ENCODE measurements at places on chromosomes 7 and 10.

GRCh38 chr10:24988831-24989640, 26.9 kb downstream of the ENKUR start:
- H3K27me3 ChIP-seq, result no peaks in the 10 kb centered on the region
- H3K4me1 ChIP-seq, result no peaks in the 10 kb centered on the region
- no peak overlapping the region for H3K4me3 ChIP-seq
- H3K36me3 ChIP-seq, result no peaks in the 10 kb centered on the region

DNA sequence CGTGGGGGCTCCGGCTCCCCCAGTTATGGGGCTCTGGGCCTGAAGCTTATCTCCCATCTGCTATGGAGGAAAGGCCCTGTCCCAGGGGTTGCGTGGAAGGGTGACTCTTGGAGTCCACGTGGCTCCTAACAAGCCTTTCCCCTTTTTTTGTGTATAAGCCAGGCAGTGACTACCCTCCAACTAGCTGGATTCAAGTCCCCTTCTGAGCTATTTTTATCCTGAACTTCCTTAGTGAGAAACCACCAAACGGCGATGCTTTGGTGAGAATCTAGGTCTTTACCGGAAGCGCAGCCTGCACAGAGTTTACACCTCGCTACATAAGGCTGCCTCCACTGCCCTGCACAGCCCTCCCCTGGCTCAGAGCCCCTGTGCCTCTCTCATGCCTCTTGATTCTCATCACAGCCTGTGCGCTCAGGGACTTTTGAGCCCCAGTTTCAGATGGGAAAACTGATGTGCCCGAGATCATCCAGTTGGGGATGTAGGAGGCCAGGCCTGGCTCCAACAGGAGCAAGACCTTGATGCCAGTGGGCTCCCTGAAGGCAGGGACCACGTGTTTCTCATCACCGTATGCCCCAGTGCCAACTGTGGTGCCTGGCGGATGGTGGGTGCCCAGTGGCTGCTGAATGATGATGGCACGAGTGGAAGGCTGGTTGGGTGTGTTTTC, 102.3 kb upstream of the PPIF start:
- no peak overlapping the region for H3K27ac ChIP-seq
- H3K4me1 ChIP-seq, result peaks cover 27% of the 10 kb centered on the region
- H3K27me3 ChIP-seq, result no peaks in the 10 kb centered on the region

GRCh38 chr10:30094601-30095000, 35.2 kb upstream of the JCAD start:
- no peak overlapping the region for H3K4me3 ChIP-seq
- DNase-seq, result no peak
- no peaks in the 10 kb centered on the region for H3K36me3 ChIP-seq
- H3K27ac ChIP-seq, result no peak overlapping the region
- no peaks in the 10 kb centered on the region for H3K27me3 ChIP-seq

GRCh38 chr10:46224414-46224682, 62.4 kb upstream of the ANTXRL start:
- no peaks in the 10 kb centered on the region for H3K36me3 ChIP-seq
- no peak overlapping the region for H3K27ac ChIP-seq
- no peaks in the 10 kb centered on the region for H3K27me3 ChIP-seq
- H3K4me1 ChIP-seq, result no peaks in the 10 kb centered on the region

GRCh38 chr10:75718991-75719390, 287.6 kb downstream of the LRMDA start:
- no peaks in the 10 kb centered on the region for H3K27me3 ChIP-seq
- no peak overlapping the region for H3K4me3 ChIP-seq
- H3K4me1 ChIP-seq, result no peaks in the 10 kb centered on the region
- no peak for DNase-seq

GRCh38 chr7:157841773-157842370, 505.1 kb downstream of the DNAJB6 start:
- H3K4me3 ChIP-seq, result no peak overlapping the region
- no peaks in the 10 kb centered on the region for H3K36me3 ChIP-seq
- no peaks in the 10 kb centered on the region for H3K27me3 ChIP-seq
- no peak overlapping the region for H3K27ac ChIP-seq
- DNase-seq, result no peak
- no peaks in the 10 kb centered on the region for H3K4me1 ChIP-seq

GRCh38 chr10:73790886-73791625, 5.7 kb downstream of the ZSWIM8 start:
- peaks cover 9% of the 10 kb centered on the region for H3K36me3 ChIP-seq
- no peak overlapping the region for H3K27ac ChIP-seq
- no peak for DNase-seq
- peaks cover 18% of the 10 kb centered on the region for H3K4me1 ChIP-seq

DNA sequence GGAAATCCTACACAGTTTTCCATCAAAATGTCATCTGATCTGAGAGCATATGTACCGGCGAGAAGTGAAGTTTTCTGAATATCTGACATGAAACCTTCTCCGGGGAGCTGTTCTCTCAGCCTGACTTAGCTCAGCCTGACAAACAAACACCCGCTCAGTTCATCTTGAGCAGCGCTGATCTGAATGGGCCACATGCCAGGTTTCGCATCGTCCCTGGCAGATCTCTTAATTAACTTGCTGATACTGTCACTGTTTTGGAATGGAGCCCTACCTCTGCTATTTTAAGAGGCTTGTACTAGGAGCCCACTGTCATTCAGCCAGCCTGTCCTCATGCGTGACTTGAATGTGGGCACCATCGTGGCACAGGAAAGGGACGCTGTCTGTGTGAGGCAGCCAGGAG, 109.2 kb downstream of the STRA8 start:
- no peaks in the 10 kb centered on the region for H3K27me3 ChIP-seq
- H3K36me3 ChIP-seq, result no peaks in the 10 kb centered on the region
- no peak overlapping the region for H3K4me3 ChIP-seq

DNA sequence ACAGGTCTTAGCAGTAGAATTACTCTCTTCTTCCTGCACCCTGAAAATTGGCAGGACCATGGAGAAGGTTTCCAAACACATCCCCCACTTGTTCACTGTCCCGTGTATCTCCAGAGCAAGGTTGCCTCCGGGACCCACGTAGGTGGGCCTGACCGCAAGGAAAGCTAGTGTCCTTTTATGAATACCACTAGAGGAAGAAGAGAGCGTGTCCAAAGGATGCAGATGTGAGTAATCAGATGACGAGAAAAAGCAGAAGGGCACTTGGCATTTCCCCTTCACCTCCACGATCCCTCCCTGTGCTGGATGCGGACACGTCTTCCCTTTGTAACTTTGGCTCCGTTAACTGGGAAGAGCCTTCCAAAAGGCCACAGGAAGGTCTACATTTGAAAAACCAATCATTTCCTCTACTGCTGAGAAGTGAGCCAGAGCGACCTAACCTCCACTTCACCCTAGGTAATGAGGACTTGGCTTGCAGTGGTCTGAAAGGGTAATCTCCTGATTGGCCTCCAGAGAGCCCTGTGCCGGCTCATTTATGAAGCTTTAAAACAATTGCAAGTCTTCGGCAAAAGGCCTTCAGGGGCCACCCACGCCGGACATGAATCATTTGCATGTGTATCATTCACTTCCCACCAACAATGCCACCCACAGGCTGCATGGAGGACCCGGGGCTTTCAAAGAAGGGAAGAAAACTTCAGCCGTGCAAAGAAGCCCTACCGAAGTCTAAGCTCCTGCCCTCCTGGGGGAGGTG, 55.4 kb downstream of the LYZL1 start:
- H3K4me3 ChIP-seq, result no peak overlapping the region
- H3K4me1 ChIP-seq, result no peaks in the 10 kb centered on the region
- no peak for DNase-seq
- H3K36me3 ChIP-seq, result no peaks in the 10 kb centered on the region
- H3K27me3 ChIP-seq, result no peaks in the 10 kb centered on the region

GRCh38 chr7:26376175-26376917, 84.7 kb downstream of the SNX10 start:
- H3K4me1 ChIP-seq, result peaks cover 4% of the 10 kb centered on the region
- peaks cover 24% of the 10 kb centered on the region for H3K27me3 ChIP-seq
- peak overlapping the region; percentile 54 for H3K4me3 ChIP-seq
- no peak overlapping the region for H3K27ac ChIP-seq
- DNase-seq, result peak; percentile 20

- DNase-seq, result no peak
- H3K4me3 ChIP-seq, result peak overlapping the region; percentile 24
- H3K4me1 ChIP-seq, result peaks cover 26% of the 10 kb centered on the region
- H3K36me3 ChIP-seq, result no peaks in the 10 kb centered on the region
- H3K27me3 ChIP-seq, result no peaks in the 10 kb centered on the region
- no peak overlapping the region for H3K27ac ChIP-seq
Observed at GRCh38 chr7:38317515-38317914, 44.1 kb upstream of the TARP start.

DNA sequence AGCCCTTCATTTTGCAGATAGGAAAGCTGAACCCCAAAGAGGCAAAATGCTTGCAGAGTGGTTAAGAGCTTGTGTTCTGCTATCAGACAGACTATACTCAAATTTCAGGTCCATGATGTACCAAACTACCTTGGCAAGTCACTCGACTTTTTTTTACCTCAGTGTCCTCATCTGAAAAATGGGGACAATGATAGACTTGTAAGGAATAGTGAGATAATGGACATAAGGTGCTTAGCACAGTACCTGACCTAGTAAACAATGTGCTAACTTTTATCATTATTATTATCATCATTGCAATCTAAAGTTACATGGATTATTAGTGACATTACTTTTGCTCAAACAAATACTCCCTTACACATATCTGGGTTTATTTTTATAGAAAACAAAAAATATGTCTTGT, 79.4 kb upstream of the ARID5B start:
- H3K4me1 ChIP-seq, result no peaks in the 10 kb centered on the region
- H3K36me3 ChIP-seq, result no peaks in the 10 kb centered on the region
- H3K27me3 ChIP-seq, result no peaks in the 10 kb centered on the region
- no peak overlapping the region for H3K27ac ChIP-seq
- DNase-seq, result no peak

Data from naive thymus-derived CD4-positive, alpha-beta T cell (primary cell).